ENCODE measurements at places on chromosomes 6 and 20. TPM values are rescaled to one million over a fixed set of nuclear protein-coding genes. Genes with fewer than 3 reads are reported as not detected.

Gene BTNL2
- not detected for total RNA-seq

Gene RAET1G
- 0.82 TPM for total RNA-seq

Gene RIOK1
- total RNA-seq: 16.8 TPM

Gene TRIM15
- not detected for total RNA-seq

Gene APCDD1L
- 1.6 TPM for total RNA-seq

Gene MOCS1
- total RNA-seq: 8.4 TPM

Gene ITPR3
- total RNA-seq: 13.4 TPM

Gene STX11
- 0.16 TPM for total RNA-seq

Gene SAMD3
- total RNA-seq: 9.1 TPM

Gene SLC22A23
- 7.8 TPM for total RNA-seq

Gene FOXS1
- not detected for total RNA-seq

Gene TGM6
- not detected for total RNA-seq

Gene RRP36
- 86.6 TPM for total RNA-seq

Gene FAM83B
- total RNA-seq: 0.09 TPM

Gene RSPH4A
- 0.82 TPM for total RNA-seq

Gene C20orf202
- total RNA-seq: 0.09 TPM

Gene FAM217B
- total RNA-seq: 6.9 TPM

Gene TNFRSF6B
- total RNA-seq: 0.36 TPM

Gene NCOA3
- 53.3 TPM for total RNA-seq

Gene SMOC2
- not detected for total RNA-seq

Gene PROCR
- 62.2 TPM for total RNA-seq

Gene AKAP12
- 196 TPM for total RNA-seq

Gene CRISP3
- total RNA-seq: not detected

Gene LY6G6D
- not detected for total RNA-seq

Gene FAM50B
- total RNA-seq: 7.4 TPM

Gene SSR1
- total RNA-seq: 94.4 TPM

Gene TMX4
- 54.6 TPM for total RNA-seq

Gene KCNK16
- not detected for total RNA-seq

Gene HLA-DQA2
- total RNA-seq: not detected

Gene TNNC2
- total RNA-seq: 0.45 TPM

Gene SLC13A3
- 4.2 TPM for total RNA-seq

Gene CCN5
- 266 TPM for total RNA-seq

Gene KIF6
- 0.08 TPM for total RNA-seq

Gene RALGAPA2
- 10.8 TPM for total RNA-seq

Gene OVOL2
- not detected for total RNA-seq

Gene MYLIP
- total RNA-seq: 12.2 TPM

Gene NR2E1
- total RNA-seq: not detected

Gene METTL24
- total RNA-seq: 0.09 TPM

Gene LGSN
- not detected for total RNA-seq

Gene FOXF2
- 0.25 TPM for total RNA-seq

Gene LHFPL5
- total RNA-seq: not detected

Gene MED23
- 34.7 TPM for total RNA-seq

Gene AFG1L
- 6.0 TPM for total RNA-seq

Gene CTCFL
- not detected for total RNA-seq

Gene FAM162B
- 1.6 TPM for total RNA-seq

Gene DDO
- total RNA-seq: 2.3 TPM

Gene BTN1A1
- total RNA-seq: not detected

Gene SFTA2
- not detected for total RNA-seq

Gene ALDH8A1
- total RNA-seq: 0.09 TPM

Gene NTSR1
- total RNA-seq: 8.0 TPM

Gene FGD2
- total RNA-seq: not detected

Gene SYCP2
- 0.74 TPM for total RNA-seq

Gene OR2B6
- not detected for total RNA-seq

Gene GGTLC1
- total RNA-seq: not detected

Gene CHRNA4
- not detected for total RNA-seq

Gene ADTRP
- 2.6 TPM for total RNA-seq

Gene HEY2
- 0.25 TPM for total RNA-seq

Gene MCCD1
- not detected for total RNA-seq

Gene BPIFA1
- total RNA-seq: not detected
